ENCODE measurements at places on chromosomes 16 and 17.

DNA sequence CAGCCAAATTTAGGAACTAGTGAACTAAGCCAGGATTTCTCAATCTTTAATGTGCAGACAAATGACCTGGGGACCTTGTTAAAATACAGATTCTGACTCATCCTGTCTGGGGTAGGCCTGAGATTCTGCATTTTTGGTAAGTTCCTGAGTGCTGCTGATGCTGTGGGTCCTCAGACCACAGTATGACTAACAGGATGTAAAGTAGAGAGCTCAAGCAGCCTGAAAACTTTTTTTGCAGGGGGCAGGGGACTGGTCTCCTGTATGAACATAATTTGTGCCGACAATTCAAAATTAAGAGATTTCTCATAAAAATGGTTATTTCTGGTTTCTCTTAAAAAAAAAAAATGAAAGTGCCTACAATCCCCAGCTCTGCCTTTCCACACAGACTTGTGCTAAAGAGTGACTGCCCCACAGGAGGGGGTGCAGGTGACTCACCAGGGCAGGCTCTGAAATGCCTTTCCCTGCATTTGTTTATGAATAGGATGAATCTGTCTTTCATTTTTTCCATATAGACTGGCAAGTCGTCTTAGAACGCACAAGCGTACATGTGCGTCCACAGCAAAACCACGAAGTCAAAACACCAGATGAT is 271.5 kb downstream of the PHKB start:
- no peak for DNase-seq

DNA sequence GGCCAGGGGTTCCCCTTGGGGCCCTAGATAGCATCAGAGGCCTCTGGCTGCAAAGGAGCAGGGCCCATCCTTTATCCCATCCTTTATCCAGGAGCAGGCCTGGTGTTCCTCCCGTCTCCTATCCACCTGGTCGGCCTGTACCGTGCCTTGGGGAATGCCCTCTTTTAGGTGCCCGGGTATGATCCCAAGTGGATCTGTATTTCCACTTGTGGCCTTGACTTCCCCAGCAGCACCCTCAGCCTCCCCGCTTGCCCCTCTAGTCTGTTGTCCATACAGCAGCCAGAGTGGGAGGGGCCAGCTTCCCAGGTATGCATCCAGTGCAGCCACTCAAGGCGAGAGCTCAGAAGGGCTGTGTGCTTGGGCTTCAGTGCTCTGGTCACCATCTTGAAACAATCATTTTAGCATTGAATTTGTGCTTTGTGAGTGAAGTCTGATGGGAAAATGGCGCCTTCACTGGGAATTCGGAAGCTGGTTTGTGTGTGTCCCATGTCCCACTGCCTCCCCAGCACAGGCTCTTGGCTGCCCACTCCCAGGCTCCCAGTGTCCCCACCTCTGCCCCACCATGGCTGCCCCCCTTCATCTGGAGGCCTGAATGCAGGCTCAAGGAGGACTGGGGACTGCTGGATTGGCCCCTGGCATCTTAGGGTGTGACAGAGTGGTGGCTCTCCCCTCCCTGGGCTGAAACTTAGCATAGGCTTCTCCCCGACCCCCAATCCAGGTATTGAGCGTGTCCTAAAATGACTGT is 3.3 kb upstream of the RNF112 start:
- DNase-seq = no peak

DNA sequence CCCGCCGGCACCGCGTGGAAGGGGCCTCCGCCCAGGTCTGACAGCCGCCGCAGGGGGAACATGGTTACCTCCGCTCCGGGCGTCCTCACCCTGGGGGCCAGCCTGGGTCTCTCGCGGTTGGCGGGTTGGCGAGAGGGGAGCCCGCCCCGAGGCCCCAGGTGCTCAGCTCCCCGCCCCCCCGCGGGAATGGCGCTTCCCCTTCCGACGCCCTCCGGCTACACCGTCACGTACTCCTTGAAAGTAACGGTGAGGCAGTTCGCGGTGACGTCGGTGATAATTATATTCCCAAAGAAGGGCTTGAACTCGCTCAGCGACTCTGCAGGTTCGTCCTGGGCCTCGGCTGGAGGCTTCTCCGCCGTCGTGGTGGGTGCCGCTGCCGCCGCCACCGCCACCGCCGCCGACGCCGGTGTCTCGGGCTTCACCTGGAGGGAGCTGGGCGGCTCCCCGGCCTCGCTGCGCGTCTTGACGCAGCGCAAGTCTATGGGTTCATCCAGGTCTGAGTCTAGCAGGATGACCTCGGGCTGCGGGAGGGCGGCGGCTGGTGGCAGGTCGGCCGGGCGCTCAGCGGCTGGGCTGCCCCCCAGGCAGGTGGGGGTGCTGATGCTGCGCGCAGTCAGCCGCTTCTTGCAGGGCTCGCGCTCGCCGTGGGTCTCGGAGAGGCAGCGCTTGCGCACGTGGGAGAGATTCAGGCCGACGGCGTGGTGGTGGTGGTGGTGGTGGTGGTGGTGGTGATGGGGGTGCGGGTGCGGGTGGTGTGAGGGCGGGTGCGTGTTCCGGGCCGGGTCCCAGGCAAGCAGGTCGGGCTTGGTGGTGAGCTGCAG is 5.3 kb downstream of the CBX4 start:
- DNase-seq = no peak

DNA sequence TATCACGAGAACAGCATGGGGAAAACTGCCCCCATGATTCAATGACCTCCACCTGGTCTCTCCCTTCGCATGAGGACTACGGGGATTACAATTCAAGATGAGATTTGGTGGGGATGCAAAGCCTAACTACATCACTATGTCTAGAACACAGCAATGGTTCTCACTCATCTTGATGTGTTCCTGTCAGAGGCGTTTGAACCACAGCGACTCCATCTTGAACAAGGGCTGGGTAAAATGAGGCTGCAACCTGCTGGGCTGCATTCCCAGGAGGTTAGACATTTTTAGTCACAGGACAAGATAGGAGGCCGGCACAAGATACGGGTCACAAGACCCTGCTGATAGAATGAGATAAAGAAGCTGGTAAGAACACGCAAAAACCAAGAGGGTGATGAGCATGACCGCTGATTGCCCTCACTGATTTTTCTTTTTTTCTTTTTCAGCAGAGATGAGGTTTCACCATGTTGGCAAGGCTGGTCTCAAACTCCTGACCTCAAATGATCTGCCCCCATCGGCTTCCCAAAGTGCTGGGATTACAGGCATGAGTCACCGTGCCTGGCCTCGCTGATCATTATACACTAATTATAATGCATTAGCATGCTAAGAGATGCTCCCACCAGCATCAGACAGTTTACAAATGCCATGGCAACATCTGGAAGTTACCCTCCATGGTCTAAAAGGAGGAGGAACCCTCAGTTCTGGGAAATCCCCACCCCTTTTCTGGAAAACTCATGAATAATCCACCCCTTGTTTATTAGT is 3.0 kb upstream of the PPY start:
- DNase-seq = no peak

DNA sequence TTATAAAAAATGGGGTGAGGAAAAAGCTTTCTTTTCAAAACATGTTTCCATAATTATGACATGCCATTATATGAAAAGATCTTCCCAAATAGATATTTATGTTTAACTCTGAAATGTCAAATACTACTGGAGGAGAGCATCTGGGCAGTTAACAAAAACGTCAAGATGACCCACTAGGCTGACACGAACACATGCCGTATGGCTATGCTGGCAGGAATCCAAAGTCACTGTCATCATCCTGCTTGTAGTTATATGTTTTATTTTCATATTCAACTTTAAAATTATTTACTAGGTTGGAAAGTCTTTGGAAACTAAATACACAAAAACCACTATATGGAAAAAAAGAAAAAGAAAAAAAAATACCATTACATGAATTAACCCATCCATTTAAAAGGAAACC is 27.3 kb downstream of the ANKFY1 start:
- no peak for DNase-seq

DNA sequence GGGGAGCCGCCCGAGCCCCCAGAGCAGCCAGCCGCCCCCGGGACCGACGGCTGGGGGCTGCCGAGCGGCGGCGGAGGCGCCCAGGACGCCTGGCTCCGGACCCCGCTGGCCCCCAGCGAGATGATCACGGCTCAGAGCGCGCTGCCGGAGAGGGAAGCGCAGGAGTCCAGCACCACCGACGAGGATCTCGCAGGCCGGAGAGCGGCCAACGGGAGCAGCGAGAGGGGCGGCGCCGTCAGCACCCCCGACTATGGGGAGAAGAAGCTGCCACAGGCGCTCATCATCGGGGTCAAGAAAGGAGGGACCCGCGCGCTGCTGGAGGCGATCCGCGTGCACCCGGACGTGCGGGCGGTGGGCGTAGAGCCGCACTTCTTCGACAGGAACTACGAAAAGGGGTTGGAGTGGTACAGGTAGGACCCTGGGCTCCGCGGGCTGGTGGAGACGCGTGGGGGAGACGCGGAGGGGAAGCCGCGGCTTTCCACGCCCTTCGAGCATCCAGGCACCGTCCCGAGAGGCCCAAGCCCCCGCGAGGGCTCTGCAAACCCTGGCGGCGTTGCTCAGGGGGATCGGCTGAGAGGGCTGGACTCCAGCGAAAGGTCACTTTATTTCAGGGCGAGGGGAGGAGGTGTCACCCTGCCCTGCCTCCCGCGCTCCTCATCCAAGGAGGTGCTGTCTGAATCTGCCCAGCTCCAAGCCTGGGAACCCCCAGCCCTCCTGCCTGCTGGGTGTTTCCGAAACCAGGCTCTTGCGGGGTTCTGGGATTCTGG is 1.2 kb downstream of the HS3ST4 start:
- no peak for DNase-seq

DNA sequence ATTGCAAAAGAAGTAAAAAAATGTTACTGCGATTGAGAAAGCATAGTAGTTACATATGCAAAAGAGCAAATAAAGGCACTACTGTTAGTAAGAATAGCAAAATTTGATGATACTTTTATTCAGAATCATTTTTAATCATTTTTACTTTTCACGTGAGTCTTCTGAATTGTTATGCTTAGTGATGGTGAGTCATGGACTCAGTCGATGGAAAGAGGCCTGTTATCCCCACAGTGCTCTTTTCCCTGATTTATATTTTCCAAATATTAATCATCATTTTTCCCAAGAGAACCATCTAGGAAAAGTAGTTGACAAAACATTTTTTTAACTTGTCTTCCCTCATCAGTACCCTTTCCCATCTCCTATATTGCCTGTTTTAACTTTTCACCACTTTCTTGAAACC is 181.1 kb downstream of the CHD9 start:
- DNase-seq = no peak

GRCh38 chr17:63481488-63481870 is 4.6 kb downstream of the ACE start:
- no peak for DNase-seq

DNA sequence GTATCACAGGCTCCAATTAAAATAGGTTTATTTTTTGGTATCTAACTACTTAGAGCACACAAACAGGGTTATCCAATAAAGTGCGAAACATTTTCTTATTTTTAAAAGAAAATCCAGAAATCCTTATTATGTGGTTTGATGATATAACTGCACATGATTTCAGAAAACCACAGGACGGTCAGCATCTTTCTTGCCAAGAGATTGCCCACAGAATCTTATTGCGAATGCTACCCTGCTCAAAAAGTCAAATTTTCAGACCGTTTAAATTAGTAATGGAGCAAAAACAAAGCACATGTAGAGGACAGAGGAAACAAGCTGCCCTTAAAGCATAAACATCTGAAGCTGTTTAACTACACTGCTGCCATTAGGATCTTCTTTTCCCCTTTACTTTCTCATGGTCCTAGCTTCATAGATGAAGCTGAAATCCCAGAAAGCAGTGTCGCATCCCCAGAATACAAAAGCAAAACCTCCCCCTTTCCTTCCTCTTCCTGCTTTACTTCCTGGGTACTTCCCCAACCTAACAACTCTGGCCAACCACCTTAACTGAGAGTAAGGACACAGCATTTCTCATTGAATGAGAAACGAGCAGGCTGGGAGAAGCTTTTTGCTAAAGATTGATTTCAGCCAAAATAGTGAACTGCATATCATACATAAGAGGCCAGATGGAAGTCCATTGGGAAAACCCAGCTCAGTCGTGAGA is 43.7 kb downstream of the CMTM4 start:
- DNase-seq = no peak

DNA sequence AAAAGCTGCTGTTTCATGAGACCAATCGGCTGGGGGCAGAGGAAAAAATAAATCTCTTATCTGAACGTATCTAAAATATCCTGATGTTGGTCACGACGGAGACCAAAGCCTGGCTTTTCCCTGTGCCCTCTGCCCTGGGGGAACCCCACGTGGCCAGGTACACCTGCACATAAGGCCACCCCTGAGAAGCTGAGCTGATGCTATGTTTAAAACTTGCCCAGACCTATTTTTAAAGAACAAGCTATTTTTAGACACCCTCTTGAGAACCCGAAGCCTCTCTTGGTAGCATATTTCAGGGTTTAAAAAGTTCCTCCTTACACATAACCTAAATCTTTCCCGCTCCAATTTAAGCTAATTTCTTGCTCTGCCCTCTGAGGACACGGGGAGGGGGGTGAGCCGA is 210.4 kb downstream of the GSG1L start:
- no peak for DNase-seq

GRCh38 chr16:11781773-11782172 is 15.3 kb downstream of the ZC3H7A start:
- no peak for DNase-seq

DNA sequence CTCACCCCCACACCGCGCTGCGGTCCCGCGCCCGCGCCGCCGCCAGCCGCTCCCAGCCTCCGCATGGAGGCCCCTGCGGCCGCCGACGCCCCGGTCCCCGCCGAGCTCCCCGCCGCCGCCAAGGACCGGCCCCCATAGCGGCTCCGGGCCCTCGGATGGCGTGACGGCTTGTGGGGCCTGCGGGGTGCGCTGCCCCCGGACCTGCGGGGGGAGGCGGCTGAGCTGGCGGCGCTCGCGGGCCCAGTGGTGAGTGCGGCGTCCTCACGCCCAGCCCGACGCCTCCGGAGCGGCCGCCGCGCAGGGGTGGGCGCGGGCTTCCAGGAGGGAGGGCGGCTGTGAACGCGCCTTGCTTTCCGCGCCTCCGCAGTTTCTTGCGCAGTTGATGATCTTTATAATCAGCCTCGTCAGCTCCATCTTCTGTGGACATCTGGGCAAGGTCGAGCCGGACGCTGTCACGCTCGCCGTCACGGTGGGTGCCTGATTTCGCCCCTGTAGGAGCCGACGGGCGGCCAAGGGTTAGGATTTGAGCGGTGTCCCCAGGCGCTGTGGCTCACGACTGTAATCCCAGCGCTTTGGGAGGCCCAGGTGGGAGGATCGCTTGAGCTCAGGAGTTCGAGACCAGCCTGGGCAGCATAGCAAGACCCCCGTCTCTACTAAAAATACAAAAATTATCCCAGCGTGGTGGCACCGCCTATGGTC is 46.4 kb downstream of the SLC47A1 start:
- DNase-seq = no peak

Data from stimulated activated CD4-positive, alpha-beta T cell treated with anti-CD3 and anti-CD28 coated beads, Interleukin-15, amount 100 ng/mL, for 1 hour (primary cell).